ENCODE measurements at places on chromosomes 12 and 14.

- H3K4me1 ChIP-seq = no peaks in the 10 kb centered on the region
- H3K4me3 ChIP-seq = no peak overlapping the region
- DNase-seq = no peak
- no peaks in the 10 kb centered on the region for H3K36me3 ChIP-seq
Observed at GRCh38 chr14:100019156-100019744, 46.0 kb upstream of the EVL start.

- H3K27me3 ChIP-seq = no peaks in the 10 kb centered on the region
- H3K27ac ChIP-seq = no peak overlapping the region
- peaks cover 4% of the 10 kb centered on the region for H3K36me3 ChIP-seq
- peaks cover 6% of the 10 kb centered on the region for H3K4me1 ChIP-seq
Observed at GRCh38 chr14:104999361-104999760, 13.8 kb downstream of the CLBA1 start.

DNA sequence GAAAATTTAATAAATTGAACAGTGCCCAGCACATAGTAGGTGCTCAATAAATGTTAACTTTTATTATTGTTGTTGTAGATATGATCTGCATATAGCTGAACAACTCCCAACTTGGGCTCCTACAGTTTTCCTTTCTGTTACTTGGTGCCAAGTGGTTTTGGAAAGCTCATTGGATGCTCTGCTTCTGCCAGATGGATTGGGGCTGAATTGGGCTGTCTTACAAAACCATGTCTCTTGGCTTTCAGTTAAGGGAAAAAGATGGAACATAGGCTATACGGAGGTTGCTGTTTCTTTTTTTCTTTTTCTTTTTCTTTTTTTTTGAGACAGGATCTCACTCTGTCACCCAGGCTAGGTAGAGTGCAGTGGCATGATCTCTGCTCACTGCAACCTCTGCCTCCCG lies 140.7 kb upstream of the PWP1 start:
- peaks cover 24% of the 10 kb centered on the region for H3K36me3 ChIP-seq
- H3K4me1 ChIP-seq = peaks cover 2% of the 10 kb centered on the region
- no peaks in the 10 kb centered on the region for H3K27me3 ChIP-seq
- no peak for DNase-seq
- H3K4me3 ChIP-seq = no peak overlapping the region

DNA sequence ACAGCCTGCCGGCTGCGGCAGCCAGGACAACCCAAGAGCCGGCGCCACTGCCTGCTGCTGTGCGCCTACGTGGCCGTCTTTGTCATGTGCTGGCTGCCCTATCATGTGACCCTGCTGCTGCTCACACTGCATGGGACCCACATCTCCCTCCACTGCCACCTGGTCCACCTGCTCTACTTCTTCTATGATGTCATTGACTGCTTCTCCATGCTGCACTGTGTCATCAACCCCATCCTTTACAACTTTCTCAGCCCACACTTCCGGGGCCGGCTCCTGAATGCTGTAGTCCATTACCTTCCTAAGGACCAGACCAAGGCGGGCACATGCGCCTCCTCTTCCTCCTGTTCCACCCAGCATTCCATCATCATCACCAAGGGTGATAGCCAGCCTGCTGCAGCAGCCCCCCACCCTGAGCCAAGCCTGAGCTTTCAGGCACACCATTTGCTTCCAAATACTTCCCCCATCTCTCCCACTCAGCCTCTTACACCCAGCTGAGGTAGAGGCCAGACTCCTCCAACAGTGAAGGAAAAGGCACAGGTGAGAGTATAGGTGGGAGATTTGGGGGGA lies 10.3 kb downstream of the ZBTB39 start:
- H3K27me3 ChIP-seq = no peaks in the 10 kb centered on the region
- no peak overlapping the region for H3K4me3 ChIP-seq
- H3K27ac ChIP-seq = no peak overlapping the region
- DNase-seq = no peak

GRCh38 chr12:29306266-29306665 lies 74.7 kb downstream of the ERGIC2 start:
- no peaks in the 10 kb centered on the region for H3K27me3 ChIP-seq
- H3K27ac ChIP-seq = no peak overlapping the region

- DNase-seq = no peak
- peaks cover 18% of the 10 kb centered on the region for H3K36me3 ChIP-seq
Observed at GRCh38 chr12:64621257-64621942, 11.1 kb downstream of the RASSF3 start.

DNA sequence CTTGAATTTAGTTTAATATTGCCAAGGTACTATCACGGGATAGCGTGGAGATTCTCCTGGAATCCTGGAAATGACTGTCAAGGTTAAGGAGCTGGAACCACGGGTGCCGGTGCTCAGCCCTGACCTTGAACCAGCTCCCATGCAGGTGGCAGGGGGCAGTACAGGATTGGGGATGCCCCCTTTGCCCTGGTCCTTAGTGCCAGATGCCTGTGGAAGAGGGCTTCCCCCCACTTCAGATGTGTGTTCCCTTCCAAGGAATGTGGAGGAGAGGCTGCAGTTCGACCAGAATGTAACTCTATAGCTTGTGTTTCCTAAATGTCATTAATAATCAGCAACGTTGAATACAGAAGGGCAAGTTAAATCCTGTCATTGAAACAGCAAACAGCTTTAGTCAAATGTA lies 258.9 kb downstream of the VRK1 start:
- H3K27me3 ChIP-seq = no peaks in the 10 kb centered on the region
- no peak overlapping the region for H3K27ac ChIP-seq
- no peaks in the 10 kb centered on the region for H3K36me3 ChIP-seq
- no peak for DNase-seq

DNA sequence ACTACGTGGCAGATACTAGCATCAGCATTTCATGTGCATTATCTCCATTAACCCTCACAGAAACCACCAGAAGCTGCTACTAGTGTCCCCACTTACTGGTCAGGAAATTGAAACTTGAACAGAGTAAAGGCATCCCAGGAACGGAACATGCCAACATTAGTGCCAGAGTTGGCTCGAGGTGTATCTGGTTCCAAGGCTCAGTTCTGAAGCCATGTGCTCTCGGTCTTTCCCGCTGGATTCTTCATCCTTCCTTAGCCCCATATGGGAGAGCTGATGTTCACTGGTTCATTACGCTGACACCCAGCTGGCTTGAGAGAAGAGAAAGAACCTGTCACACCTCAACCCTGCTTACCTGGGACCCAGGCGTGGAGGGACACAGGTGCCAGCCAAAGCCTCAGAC lies 91.5 kb downstream of the TBX5 start:
- H3K36me3 ChIP-seq = no peaks in the 10 kb centered on the region
- H3K4me3 ChIP-seq = no peak overlapping the region
- H3K27ac ChIP-seq = no peak overlapping the region
- H3K27me3 ChIP-seq = peaks cover 2% of the 10 kb centered on the region
- H3K4me1 ChIP-seq = no peaks in the 10 kb centered on the region

GRCh38 chr12:19763488-19763887 lies 324.2 kb downstream of the AEBP2 start:
- H3K27me3 ChIP-seq = no peaks in the 10 kb centered on the region
- no peaks in the 10 kb centered on the region for H3K36me3 ChIP-seq
- no peak overlapping the region for H3K27ac ChIP-seq
- no peak for DNase-seq

DNA sequence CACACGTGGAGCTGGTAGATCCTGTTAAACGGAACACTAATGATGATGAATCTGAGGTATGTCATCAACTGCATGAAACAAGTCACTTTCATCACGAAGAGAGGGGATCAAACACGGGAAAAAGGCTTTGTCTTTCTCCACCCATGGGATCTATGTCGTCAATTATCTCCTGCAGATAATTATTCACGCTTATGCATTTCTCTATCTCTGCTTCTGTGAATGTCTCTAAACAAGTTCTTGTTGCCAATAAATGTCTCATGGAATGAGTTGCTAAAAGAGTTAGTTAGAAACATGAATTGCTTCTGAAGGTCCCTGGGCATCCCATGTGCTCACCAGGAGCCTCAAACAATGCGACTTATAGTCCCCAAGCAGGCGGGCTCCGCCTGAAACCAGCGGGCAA lies 1228.2 kb upstream of the TMEM132C start:
- H3K27ac ChIP-seq = no peak overlapping the region
- no peaks in the 10 kb centered on the region for H3K36me3 ChIP-seq
- no peak overlapping the region for H3K4me3 ChIP-seq
- H3K4me1 ChIP-seq = no peaks in the 10 kb centered on the region
- DNase-seq = no peak

DNA sequence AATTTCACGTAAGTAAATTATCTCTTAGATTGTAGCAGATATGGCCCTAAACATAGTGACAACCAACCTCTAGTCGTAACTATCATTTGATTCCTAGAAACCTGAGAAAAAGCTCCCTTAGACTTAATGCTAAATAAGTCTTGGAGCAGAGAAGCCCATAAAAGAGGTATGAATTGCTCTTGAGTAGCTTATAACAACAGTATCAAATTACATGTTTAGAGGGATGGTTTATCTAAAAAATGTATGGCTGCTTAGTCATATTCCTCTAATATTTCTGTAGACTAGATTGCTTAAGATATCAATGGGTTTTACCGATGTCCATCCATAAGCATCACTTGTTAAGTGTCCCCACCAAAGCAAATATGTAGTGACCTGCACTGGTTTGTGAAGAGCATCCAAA lies 259.7 kb downstream of the NELL2 start:
- H3K36me3 ChIP-seq = no peaks in the 10 kb centered on the region
- H3K27ac ChIP-seq = no peak overlapping the region
- no peaks in the 10 kb centered on the region for H3K4me1 ChIP-seq
- no peak for DNase-seq

DNA sequence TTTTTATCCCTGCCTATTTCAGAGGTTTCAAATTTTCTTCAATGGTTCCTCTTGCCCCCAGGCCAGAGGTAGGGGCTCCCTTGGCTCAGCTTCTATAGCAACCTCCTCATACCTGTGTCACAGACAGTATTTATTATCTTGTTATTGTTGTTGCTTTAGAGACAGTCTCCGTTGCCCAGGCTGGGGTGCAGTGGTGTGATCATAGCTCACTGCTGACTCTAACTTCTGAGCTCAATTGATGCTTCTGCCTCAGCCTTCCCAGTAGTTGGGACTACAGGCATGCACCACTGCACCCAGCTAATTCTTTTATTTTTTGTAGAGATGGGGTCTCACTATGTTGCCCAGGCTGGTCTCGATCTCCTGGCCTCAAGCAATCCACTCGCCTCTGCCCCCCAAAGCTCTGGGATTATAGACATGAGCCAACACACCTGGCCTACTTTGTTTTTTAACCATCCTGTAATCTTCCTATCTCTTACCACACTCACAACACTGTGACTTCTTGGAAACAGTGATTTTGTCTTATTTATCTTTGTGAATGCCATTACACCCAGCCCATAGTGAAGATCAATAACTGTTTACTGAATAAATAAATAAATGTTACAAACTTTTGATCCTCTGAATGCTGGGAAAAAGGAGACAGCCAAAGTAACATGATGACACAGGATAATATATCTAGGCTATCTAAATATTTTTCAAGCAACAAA lies 95.9 kb downstream of the PHLDA1 start:
- peaks cover 38% of the 10 kb centered on the region for H3K4me1 ChIP-seq
- no peak for DNase-seq
- H3K27me3 ChIP-seq = peaks cover 7% of the 10 kb centered on the region
- peak overlapping the region; percentile 46 for H3K27ac ChIP-seq
- H3K4me3 ChIP-seq = no peak overlapping the region
- H3K36me3 ChIP-seq = peaks cover 5% of the 10 kb centered on the region

- no peak overlapping the region for H3K27ac ChIP-seq
- no peaks in the 10 kb centered on the region for H3K36me3 ChIP-seq
- no peaks in the 10 kb centered on the region for H3K4me1 ChIP-seq
- DNase-seq = no peak
- no peaks in the 10 kb centered on the region for H3K27me3 ChIP-seq
- H3K4me3 ChIP-seq = no peak overlapping the region
Observed at GRCh38 chr14:86852530-86852929, 1140.5 kb downstream of the GALC start.

GRCh38 chr12:25723921-25724491 lies 170.9 kb upstream of the LMNTD1 start:
- H3K27me3 ChIP-seq = no peaks in the 10 kb centered on the region
- H3K27ac ChIP-seq = no peak overlapping the region
- H3K4me3 ChIP-seq = no peak overlapping the region
- H3K36me3 ChIP-seq = no peaks in the 10 kb centered on the region
- no peak for DNase-seq
- no peaks in the 10 kb centered on the region for H3K4me1 ChIP-seq

DNA sequence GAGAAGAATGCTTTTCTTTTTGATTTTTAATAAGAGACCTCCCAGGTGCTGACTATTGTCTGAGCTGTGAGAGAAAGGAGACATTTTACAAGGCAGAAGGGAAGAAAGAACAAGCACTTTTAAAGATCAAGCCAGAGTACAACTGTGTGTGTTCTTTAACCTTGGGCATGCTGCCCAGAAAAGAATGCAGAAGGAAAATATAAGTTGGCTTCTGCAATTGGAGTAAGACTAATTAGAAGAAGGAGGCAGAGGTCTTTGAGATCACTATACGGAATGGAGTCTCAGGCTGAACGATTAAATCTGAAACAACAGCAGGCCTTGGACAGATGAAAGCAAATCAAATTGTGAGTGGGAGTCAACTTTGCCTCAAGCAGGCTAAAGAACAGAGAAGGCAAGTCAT lies 230.5 kb downstream of the ATP23 start:
- H3K27me3 ChIP-seq = peaks cover 7% of the 10 kb centered on the region
- no peaks in the 10 kb centered on the region for H3K36me3 ChIP-seq
- no peak for DNase-seq
- no peak overlapping the region for H3K4me3 ChIP-seq
- no peaks in the 10 kb centered on the region for H3K4me1 ChIP-seq

- H3K27me3 ChIP-seq = no peaks in the 10 kb centered on the region
- H3K4me1 ChIP-seq = peaks cover 24% of the 10 kb centered on the region
- no peak for DNase-seq
- peak overlapping the region; percentile 64 for H3K4me3 ChIP-seq
- no peaks in the 10 kb centered on the region for H3K36me3 ChIP-seq
Observed at GRCh38 chr12:46430340-46430948, 57.9 kb upstream of the SLC38A2 start.

DNA sequence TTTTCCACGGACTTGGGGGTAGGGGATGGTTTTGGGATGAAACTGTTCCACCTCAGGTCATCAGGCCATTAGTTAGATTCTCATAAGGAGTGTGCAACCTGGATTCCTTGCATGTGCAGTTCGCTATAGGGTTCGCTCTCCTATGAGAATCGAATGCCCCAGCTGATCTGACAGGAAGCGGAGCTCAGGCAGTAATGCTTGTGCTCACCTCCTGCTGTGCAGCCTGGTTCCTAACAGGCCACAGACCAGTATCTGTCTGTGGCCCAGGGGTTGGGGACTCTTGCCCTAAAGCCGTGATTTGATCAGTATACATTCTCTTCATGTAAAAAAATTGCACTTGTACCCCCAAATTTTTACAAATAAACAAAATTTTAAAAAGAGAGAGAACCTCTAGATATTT lies 219.4 kb upstream of the CPNE8 start:
- no peaks in the 10 kb centered on the region for H3K36me3 ChIP-seq
- DNase-seq = no peak
- no peak overlapping the region for H3K27ac ChIP-seq
- no peak overlapping the region for H3K4me3 ChIP-seq
- H3K4me1 ChIP-seq = no peaks in the 10 kb centered on the region

Data from activated naive CD8-positive, alpha-beta T cell treated with anti-CD3 and anti-CD28 coated beads, Interleukin-2, amount 50 U/mL, for 24 hours (primary cell).